ENCODE measurements at places on chromosomes 6 and 20. TPM values are rescaled to one million over a fixed set of nuclear protein-coding genes. Genes with fewer than 3 reads are reported as not detected.

ADGB gene
- total RNA-seq, result not detected

DNA sequence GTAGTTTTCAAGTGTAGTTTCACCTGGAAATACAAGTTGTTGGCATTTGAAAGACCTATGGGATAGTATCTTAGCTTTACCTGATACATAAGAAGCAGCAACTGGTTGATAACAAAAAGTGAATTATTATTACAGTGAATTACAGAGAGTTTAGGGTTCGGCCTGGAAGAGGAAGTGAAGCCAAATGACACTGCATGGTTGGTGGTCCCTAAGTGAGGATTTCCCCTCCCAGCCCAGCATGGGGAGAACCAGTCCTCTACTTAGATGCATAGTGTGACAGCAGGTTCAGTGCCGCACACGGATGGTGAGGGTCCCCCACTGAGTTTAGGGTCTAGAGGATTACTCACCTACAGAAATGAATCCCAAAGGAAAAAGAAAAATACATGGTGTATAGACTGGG is 18.1 kb downstream of the HLA-DPB1 start:
- no peak for DNase-seq

RNF182 gene
- total RNA-seq, result not detected

CLIC5 gene
- 285 TPM for total RNA-seq

C4A gene
- 76.2 TPM for total RNA-seq

GRCh38 chr6:83167726-83168278 is 25.3 kb downstream of the PGM3 start:
- DNase-seq, result no peak
